Fibroblast of lung (primary cell): ENCODE measurements at places on chromosomes 1 and 21. TPM values are rescaled to one million over a fixed set of nuclear protein-coding genes. Genes with fewer than 3 reads are reported as not detected.

Gene C1orf210
- not detected in 2 replicates for total RNA-seq

Gene CD2
- not detected in 2 replicates for total RNA-seq

Gene ICOSLG
- total RNA-seq = under 0.01 TPM in 2 replicates

Gene RBP7
- total RNA-seq = not detected in 2 replicates

Gene SIK1
- total RNA-seq = 0.17 and 0.26 TPM in 2 replicates

Gene RIPK4
- under 0.01 TPM in 2 replicates for total RNA-seq

Gene STUM
- under 0.01 TPM in 1 of 2 replicates, not detected in the other for total RNA-seq

Gene HCRTR1
- not detected in 2 replicates for total RNA-seq

Gene OR2AK2
- total RNA-seq = not detected in 2 replicates

Gene VANGL1
- total RNA-seq = 5.9 and 8.1 TPM in 2 replicates

Gene BNIPL
- under 0.01 and 0.33 TPM in 2 replicates for total RNA-seq

Gene PRAMEF4
- total RNA-seq = not detected in 2 replicates

Gene AK5
- total RNA-seq = 21.6 and 87.7 TPM in 2 replicates

Gene TIAM1
- total RNA-seq = under 0.01 and 0.51 TPM in 2 replicates

Gene TMPRSS2
- 0.17 and 0.26 TPM in 2 replicates for total RNA-seq

Gene OR2T2
- not detected in 2 replicates for total RNA-seq

Gene ESPN
- not detected in 2 replicates for total RNA-seq

Gene NBPF10
- 5.1 and 5.4 TPM in 2 replicates for total RNA-seq

Gene SLC30A10
- total RNA-seq = not detected in 2 replicates

Gene DCST2
- total RNA-seq = under 0.01 and 0.17 TPM in 2 replicates

Gene C1orf226
- under 0.01 and 0.33 TPM in 2 replicates for total RNA-seq

Gene ATP1A4
- 0.26 TPM in 1 of 2 replicates, not detected in the other for total RNA-seq

Gene RCC1
- total RNA-seq = 63.6 and 74.0 TPM in 2 replicates

Gene HHAT
- total RNA-seq = 2.3 and 4.8 TPM in 2 replicates

Gene FAM177B
- not detected in 2 replicates for total RNA-seq

Gene FHAD1
- 0.66 and 0.77 TPM in 2 replicates for total RNA-seq

Gene SERBP1
- total RNA-seq = 128 TPM in 2 replicates

Gene CAMK2N1
- 44.2 and 79.9 TPM in 2 replicates for total RNA-seq
